ENCODE measurements at places on chromosomes 3 and 15.

DNA sequence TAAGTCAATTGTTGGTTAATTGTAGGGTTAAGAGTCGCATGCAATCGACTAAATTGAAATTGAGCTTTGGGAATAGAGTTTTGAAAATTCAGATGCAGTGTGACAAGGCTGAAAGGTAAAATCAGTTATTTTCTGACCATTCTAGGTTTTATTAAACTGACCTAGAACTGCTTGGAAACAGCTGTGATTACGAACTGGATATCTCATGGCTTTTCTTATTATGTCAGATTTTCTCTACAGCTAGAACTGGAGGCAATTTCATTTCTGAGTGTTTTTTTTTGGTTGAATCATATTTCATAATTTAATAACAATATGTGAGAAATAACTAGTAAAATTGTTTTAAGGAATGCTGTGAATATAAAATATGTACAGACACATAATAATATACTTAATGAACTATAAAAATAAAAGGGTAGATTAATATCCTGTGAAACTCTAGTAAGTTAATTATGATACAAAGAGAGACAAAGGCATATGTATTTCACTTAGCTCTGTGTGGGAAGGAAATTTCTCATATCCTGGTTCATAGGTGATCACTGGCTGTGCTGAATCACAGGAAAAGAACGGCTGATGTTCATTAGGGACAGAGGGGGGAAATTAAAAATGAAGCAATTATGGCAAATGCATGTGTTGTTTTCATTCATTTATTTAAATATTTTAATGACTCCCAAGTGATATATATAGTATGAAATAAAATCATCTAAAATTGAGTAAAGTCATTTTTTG, 403.2 kb downstream of the ZIC1 start:
- no peak for DNase-seq

- DNase-seq: no peak
Measured at GRCh38 chr3:24476871-24477656, 17.6 kb downstream of the THRB start.

- DNase-seq: no peak
Measured at GRCh38 chr3:134590766-134591165, 60.1 kb downstream of the KY start.

- DNase-seq: no peak
Measured at GRCh38 chr3:159380891-159381290, 579.0 kb downstream of the MFSD1 start.

GRCh38 chr3:58296269-58296668, 9.8 kb upstream of the RPP14 start:
- no peak for DNase-seq

- no peak for DNase-seq
Measured at GRCh38 chr3:4475804-4476203, 8.7 kb upstream of the SUMF1 start.

- DNase-seq: no peak
Measured at GRCh38 chr3:174436367-174436766, 422.8 kb upstream of the NAALADL2 start.

DNA sequence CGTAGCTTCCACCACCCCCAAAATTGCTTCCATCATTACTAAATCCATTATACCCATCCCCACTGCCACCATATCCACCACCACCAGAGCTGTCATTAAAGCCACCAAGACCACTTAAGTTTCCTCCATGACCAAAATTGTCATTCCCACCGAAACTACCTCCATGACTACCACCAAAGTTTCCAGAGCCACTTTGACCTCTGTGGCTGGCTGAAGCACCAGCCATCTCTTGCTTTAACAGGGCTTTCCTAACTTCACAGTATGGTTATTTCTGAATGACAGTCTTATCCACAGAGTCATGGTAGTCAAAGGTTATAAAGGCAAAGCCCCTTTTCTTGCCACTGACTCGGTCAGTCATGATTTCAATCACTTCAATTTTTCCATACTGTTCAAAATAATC, 24.3 kb upstream of the DENND4A start:
- no peak for DNase-seq

DNA sequence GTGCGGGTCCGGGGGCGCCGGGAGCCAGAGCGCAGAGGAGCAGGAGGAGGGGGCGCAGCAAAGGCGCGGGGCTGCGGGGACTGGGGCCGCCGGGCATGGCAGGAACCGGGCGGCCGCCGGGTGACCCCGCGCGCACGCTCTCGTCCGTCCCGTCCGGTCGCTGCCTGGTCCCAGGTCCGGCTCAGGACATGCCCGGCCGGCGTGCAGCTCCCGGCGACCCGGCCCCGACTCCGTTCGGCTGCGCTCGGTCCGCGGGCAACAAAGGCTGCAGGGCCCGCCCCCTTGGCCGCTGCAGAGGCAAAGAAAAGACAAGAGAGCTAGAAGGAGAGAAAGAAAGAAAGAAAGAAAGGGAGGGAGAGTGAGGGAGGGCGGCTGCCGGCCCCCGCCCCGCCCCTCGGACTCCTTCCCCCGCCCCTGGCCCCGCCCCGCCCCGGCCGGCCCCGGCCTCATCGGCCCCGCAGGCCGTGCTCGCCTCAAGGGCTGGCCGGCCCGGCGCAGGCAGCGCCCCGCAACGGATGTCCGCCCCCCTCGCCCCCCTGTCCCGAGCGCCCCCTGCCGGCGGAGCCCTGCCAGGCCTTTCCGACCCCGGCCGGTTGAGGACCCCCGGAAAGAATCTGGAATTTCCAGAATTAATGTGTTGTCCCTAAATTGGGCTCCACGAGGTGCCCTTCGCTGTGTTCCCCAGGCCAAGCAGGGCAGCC, at the start of gene ADAMTS7:
Gene ADAMTS7, minus strand, starts transcription at position 341 of the 701 bp plus-strand sequence. Its CDS starts 244 bp downstream, at position 97.
- peak; percentile 65 for DNase-seq

DNA sequence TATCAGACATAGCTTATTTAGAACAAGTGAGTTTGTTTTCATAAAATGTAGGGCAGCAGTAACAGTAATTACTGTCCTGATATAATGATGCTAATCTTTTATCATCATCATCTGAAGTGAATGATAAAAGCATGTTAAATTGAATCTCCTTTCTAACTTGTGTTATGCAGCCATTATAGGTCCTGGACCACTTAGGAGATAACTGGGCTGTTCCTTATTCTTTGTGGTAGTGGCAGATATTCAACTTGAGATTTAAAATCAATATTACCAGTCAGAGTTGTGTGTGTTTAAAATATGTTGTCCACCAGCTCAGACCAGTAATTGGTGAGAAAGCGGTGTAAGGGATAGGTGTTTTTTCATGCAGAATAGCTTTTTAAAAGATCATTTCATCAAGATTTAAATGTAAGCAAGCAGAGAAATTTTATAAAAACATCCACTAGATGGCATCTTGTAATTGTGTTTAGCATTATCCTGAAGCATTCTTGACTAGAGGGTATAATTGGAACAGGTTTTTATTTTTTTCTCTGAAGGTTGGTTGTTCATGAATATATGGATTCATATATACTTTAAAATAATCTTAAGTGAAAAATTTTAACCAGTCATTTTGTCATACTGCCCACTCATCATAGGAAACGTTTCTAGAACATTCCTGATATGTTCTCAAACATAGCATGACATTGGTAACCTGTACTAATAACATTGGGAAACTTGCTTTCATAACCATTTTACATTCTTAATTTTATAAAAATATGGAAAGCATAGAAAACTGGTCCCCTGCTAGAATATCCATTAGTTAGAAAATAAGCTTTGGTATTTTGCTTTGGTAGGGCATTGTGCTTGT, 153.9 kb downstream of the BBX start:
- peak; percentile 42 for DNase-seq

DNA sequence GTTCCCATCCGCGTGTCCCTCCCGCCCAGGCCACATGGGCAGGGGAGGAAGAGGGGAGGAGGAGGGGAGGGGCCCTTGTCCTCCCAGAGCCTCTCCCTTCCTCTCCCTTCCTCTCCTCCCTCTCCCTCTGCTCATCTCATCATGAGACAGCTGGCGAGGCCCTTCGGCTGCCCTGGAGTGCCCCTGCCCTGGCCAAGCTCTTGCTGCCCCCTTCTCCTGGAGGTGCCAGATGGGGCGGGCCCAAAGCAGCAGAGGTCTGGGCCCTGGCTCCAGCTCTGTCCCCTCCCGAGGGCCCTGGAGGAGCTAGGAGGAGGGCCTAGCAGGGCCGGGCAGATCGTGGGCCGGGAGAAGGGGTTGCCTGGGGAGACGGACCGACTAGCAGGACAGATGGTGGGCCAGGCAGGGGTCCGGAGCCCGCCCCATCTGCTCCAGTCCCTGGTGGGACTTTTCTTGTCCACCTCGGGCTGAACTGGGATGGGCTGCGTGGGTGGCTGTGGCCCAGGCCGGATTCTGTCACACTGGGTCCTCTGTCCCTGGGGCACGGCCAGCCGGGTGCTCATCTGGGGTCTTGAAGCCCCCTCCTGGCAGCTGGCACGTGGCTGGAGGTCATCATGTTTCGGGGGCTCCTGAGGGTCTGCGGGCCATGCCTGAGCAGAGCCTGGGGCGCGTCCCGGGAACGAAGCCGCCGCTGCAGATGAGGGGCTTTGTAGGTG, 183.4 kb downstream of the GOLGA6L6 start:
- no peak for DNase-seq

GRCh38 chr15:32864051-32864450, 146.2 kb downstream of the GREM1 start:
- DNase-seq: no peak

DNA sequence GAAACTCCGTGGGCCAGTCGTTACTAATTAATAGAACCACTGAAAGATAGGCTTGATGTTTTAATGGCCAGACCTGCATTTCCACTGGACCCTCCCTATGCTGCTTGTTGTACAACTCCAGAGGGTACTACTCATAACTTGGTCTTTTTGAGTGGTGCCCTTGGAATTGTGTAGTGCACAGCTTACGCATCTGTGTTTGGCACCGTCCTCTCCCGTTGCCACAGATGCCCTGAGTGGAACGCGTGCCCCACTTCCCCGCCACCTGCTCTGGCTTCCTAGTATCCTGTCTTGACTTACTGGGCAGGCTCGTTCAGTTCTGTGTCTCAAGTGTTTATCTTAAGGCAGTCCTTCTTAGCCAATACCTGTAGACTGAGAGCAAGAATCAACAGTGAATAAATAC, 78.7 kb downstream of the USP13 start:
- no peak for DNase-seq

DNA sequence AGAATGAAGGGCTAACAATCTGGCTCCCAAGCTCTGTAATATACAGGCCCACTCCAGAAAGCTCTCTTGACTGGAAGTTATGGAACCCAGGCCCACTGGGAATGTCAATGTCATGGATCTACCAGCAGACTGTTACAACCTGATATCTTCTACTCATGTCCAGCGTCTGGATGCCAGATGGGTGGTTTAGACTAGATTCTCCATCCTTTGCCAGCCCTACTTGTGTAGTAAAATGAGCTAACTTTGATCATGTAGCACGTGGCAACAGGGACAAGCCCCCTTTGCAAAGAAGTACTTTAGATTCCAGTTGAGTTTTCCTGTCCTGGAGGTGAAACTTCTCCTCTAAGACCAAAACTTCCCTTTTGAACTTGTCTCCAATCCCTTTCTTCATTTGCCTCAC, 55.1 kb downstream of the HEG1 start:
- no peak for DNase-seq
